ENCODE measurements at places on chromosomes 1 and 21.
A peak's percentile ranks its signal among the peaks of the same experiment; 100 is the strongest.

DNA sequence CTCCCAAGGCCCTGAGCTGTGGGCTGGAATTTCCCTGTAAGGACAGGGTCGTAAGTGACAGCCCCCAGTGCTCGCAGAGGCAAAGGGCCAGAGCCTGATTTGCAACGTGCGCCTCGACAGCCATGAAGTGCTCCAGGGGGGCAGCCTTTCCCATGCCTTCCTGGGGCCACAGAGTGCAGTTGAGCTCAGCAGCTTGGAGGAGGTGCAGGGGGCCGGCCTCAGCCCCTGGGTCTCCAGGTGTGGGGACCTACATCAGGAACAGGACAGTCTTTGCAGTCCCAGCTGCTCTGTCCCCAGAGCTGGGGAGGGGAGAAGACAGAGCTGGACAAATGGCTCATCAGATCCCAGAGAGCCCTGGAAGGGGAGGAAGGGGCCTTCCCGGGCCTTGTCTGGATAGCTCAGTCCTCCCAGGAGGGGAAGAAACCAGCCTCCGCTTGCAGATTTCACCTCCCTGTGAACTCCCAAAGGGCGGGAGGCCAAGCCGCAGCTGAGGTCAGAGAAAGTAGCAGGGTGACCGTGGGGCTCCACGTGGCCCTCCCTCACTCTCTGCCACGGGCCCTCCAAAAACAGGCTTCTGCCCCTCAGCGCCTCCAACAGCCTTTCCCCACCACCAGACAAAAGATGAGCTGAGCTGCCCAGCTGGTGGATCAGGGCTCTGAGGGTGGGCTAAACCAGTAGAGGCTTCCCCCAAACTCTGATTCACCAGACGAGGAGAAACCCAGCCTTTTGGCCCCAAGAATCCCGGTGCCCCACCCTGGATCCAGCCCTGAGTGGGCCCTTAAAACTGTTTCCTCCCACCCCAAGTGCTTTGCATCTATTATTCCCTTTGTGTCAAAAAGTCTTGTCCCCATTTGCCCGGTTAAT, 76.5 kb downstream of the DHRS3 start:
- no peak for DNase-seq

DNA sequence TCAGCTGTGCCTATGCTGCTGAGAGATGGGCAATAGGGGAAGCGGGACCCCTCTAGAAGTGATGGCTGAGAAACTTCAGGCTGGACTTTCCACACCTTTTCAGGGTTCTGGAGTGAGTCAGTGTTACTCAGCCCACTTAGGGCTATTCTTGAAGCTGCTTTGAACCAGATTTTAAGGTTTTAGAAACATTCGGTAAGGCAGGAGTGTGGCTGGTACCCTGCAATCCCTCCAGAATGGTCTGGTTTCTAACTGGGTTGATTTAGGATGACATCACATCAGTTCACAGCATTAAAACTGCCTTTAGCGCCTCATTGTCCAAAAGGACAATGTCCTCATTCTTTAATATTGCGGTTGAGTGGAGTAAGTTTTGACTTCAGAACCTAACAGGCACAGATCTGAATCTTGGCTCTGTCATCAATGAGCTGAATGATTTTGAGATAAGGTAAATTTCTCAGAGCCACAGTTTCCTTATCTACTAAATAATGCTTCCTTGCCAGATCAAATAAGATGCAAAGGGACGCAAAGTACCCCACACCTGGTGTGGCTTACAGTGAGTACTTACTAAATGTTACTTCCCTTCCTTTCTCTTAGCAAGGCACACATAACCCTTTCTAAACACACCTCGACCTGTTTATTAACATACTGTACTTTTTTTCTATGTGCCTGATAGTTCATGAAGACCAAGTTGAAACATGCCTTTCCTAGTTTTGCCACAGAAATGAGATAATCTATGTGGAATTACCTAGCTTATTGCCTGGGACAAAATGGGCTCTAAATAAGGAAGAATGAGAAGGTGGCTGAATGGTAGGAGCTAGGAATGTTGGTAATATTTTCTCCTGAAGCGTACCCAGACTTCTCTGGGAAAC, 209.8 kb downstream of the ROR1 start:
- no peak for DNase-seq

DNA sequence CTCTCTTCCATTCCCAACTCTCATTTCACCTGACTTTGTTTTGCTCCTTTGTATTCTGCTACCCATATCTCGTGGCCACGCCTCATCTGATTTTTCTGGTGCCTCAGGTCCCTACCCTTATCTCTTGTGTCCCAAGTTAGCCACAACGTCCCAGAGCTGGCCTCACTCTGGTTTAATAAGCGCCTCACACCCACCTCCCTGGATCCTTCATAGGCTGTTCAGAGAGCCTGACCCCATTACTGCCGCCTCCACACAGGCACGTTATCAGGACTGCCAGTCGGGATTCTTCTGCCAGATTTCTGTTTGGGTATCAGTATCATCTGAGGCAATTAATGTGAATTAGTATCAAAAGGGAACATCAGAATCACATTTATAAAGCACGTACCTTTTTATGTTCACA, 34.7 kb upstream of the TMEM125 start:
- DNase-seq, result no peak

- peak; percentile 69 for DNase-seq
Measured at GRCh38 chr1:24925082-24925779, 4.8 kb downstream of the RUNX3 start.

DNA sequence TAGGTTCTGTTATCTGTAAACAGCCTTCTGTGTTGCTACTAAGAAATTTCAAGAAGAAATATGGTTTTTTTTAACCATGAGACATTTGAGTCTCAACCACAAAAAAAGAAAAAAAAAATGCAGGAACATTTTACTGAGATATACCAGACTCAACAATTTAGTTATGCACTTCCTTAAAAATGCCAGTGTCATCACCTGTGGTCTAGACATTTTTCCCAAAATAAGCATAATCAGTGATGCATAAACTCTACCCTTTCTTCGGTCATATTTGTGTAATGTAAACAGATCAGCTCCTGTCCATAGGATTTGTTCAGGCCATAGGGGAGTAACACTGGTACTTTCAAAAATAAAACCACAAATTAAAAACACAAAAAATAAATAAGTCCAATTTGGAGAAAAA, 122.6 kb upstream of the TNFSF4 start:
- no peak for DNase-seq

GRCh38 chr1:217847643-217848042, 216.5 kb downstream of the SPATA17 start:
- no peak for DNase-seq

DNA sequence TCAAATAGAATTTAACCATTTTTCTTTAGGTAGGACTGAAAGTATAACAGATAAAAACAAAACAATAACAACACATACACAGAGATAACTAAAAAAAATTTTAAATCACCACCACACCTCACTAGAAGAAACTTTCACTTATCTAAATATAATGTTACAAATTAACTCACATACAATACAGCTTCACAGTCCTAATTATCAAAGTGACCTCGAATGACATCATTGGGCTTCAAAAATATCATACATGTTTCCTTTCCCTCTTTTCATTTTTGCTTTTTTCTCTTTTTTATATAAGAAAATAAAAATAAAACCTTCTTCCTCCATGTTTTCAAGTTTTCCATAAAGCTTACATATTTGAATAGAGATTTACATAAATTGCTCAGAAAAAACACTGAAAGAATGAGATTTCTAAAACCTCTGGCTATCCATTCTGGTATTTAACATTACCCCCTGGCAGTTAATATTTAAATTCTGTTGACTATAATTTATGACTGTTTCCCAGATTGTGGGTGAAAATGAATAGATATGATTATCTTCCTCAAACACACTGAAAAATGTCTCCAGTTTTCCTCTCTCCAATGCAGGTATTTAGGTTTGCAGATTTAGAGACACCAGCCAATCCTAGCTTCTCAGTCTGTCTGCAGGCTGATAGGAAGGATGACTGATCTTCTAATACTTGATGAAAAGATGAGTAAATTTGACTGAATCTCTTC, 40.5 kb upstream of the SLC19A2 start:
- DNase-seq, result no peak

DNA sequence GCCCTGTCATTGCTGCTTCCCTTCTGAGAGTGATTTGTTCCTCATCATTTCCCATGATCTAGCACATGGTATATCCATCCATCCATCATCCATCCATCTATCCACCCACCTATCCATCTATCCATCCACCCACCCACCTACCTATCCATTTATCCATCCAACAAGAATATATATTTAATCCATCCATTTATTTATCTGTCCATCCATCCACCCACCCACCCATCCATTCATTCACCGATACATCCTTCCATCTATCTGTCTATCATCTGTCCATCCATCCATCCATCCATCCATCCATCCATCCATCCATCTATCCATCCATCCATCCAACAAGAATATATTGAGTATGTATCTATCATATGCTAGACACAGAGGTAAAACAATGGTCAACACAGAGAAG, 100.0 kb upstream of the ACTL8 start:
- DNase-seq, result no peak

DNA sequence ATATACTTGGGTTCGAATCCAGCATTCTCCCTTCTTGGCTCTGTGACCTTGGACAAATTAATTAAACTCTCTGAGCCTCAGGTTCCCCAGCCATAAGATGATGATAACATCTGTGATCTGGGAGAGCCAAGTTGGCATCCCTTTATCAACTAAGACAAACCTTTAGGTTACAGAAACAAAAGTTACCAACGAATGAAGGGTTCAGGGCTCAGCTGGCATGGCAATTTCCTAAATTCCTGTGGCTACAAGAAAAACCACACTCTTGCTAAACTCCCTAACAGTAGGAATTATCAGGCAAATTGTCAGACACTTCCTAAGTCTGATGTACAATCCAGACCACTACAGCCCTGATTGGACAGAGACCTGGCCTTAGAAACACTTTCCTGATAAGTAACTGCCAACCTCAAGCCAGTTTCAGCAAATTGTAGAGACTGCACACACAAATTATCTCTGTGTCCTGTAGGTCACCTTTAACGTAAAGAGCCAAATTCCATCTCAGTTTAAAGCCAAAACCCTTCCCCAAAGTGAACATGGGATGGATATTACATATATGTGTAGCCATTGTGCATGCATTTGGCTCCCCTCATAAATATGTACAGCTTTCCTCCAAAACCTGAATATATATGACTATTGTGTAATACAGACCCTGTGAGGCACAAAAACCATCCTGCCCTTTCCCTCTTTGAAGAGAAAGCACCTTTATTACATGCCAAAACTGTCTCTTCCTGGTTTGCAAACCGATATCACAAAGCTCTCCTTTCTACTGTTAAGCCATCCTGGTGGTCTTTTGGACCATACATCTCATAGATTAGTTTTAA, 39.5 kb upstream of the EDARADD start:
- no peak for DNase-seq

- no peak for DNase-seq
Measured at GRCh38 chr1:12453400-12454343, 164.3 kb downstream of the DHRS3 start.

- DNase-seq, result no peak
Measured at GRCh38 chr21:45010096-45010495, 64.3 kb upstream of the ADARB1 start.

DNA sequence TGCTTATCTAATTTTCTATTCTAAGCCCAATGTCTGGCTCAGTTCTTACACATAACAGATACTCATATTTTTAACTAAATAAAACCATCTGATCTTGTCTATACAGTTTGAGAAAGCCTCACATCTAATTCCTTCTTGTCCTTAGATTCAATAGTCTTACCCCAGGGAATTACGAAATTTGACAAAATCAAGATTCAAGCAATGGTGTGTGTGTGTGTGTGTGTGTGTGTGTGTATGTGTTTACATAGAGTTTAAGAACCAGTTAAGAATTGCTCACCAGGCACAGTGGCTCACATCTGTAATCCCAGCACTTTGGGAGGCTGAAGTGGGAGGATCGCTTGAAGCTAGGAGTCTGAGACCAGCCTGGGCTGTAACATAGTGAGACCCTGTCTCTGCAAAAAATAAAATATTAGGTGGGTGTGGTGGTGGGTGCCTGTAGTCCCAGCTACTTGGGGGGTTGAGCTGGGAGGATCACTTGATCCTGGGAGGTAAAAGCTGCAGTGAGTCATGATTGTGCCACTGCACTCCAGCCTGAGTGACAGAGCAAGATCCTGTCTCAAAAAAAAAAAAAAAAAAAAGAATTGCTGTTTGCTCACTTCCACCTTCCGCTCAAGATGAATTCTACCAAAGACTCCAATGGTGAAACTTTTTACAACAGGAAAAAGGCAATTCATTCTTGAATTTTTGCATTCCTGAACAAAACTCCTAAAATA, 6.2 kb downstream of the WDR64 start:
- no peak for DNase-seq

DNA sequence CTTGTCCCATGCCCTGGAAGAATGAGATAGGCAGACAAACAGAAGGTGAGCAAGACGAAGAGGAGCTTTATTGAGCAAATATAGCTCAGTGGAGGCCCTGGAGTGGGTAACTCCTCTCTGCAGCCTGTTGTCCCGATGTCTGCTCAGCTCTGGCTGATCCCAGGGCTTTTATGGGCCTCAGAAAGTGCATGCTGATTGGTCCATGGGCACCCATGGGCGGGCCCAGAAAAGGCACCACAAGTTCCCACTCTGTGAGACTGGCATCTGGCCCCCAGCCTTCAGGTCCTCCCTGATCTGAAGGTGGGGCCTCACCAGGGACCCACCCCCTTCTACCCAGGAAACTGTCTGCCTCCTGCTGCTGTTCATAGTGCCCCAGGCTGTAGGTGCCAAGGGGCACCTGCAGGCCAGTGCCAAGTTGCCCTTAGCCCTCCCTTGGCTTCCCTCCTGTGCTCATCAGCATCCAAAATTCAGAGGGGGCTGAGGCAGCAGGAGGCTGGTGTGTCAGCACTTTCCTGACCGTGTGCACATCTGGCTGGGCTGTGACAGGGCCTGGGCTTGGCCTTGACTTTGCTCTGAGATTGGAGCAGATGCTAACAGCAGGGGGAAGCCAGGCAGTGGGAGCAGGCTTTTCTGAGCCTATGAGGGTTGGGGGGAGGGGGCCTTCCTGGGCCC, 35.4 kb downstream of the ACTL8 start:
- no peak for DNase-seq

- no peak for DNase-seq
Measured at GRCh38 chr1:186899577-186899976, 70.8 kb downstream of the PLA2G4A start.

GRCh38 chr1:150809651-150810050, 1.6 kb upstream of the CTSK start:
- DNase-seq, result no peak

DNA sequence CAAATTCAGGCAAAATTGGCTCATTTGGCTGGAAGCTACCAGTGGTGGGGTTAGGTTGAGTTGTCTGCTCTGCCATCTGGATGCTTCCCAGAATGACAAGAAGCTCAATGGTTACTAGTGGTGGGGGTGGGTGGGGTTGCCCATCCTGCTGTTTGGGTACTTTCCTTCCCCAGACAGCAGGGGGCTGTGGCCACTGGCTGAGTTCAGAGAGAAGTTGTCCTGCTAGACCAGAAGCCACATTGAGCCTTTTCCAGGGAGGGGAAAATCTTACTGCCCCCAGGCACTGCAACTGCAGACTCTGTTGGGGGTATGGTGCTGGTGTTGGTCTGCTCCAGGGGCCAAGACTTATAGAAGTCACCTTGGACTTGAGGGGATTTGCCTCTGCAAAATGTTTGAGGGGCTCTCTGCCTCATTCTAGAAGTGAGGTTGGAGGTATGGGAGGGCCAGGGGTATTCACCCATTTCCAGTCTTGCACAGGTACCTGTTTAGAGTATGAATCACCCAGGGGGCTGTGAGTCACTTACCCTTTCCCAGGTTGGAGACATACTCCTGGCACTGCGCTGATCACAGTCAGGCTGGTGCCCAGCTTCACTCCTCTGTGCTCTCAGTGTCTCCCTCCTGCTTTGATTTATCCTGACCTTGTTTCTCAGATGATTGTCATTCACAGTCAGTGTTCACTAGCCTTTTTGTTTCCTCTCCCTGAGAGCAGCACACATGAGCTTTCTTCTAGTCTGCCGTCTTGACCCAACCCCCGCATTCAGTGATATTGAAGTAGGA, 89.1 kb upstream of the NEGR1 start:
- DNase-seq, result no peak

Measured in stimulated activated CD4-positive, alpha-beta T cell treated with anti-CD3 and anti-CD28 coated beads, TNF-alpha, amount 100 ng/mL, for 1 hour (primary cell).